ENCODE measurements at places on chromosomes 4 and X.

GRCh38 chrX:42495139-42495538 lies 282.8 kb downstream of the PPP1R2C start:
- no peak for DNase-seq

DNA sequence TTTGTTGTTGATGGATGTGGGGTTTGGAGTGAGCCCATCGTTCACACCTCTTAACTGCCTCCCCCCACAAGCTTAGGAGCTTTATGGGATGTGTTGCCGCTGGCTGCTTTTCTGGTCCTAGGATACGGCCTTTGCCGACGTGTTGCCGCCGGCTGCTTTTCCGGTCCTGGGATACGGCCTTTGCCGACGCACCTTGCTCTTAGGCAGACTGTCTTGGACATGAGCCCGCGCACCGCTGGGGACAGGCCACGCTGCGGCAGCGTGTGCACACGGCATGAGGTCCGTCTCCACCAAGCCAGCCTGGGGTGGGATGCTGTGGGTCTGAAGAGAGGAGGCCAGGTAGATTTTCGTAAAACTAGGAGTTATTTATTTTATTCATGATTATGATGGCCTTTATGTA lies 14.2 kb downstream of the RGS12 start:
- DNase-seq = no peak

DNA sequence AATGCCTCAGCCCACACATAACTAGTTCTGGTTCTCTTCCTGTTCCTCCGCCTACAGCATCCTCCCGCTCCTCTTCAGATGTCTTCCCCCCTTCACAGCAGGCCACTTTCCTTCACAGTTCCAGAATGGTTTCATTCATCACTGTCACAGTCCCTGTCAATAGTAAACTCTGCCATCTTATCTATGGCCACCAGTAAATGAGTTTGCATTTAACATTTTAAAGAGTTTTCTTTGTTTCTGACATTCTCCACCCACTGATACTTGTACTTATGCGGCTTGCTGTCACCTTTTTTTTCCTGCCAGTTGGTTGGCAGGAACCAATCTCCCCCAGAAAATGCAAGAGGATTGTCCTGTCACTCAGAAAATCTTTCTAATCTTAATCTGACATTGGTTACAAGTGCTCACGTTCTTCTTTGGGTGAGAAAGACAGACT lies 114.1 kb downstream of the GLUD2 start:
- no peak for DNase-seq

DNA sequence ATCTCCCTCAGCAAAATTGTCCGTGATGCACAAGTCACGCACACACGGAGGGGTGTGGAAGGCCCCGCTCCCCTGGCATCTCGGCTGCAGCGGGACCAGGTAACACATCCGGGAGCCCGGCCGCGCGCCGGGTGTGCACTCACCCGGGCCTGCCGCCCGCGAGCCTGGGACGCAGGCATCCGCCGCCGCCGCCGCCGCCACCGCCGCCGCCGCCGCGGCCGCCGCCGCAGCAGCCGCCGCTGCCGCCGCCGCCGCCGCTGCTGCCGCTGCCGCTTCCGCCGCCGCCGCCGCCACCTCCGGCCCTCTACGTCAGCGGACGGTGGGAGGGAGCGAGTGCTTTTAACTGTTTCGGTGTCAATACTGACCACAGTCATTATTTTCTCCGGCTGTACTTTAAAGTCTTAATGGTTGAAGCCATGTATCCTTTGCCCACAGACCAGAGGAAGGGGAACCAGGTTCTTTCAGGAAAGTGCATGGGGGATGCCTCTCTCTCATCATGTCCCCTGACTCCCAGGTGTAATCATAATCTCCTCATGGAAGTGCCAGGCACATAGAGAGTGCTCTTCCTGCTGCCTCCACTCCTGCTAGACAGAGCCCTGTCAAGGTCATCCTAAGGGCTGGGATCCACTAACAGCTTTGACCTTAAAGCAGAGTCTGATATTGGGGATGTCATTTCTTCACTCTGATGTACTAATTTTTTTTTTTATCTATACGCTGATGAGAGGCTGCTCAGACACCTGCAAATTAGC lies 38.0 kb downstream of the MAGEE2 start:
- peak; percentile 22 for DNase-seq

- no peak for DNase-seq
These were observed 88.0 kb upstream of the XAGE2 start for GRCh38 chrX:52280812-52281211.
